ENCODE measurements at places on chromosomes 12 and 14.
A peak's percentile ranks its signal among the peaks of the same experiment; 100 is the strongest.

DNA sequence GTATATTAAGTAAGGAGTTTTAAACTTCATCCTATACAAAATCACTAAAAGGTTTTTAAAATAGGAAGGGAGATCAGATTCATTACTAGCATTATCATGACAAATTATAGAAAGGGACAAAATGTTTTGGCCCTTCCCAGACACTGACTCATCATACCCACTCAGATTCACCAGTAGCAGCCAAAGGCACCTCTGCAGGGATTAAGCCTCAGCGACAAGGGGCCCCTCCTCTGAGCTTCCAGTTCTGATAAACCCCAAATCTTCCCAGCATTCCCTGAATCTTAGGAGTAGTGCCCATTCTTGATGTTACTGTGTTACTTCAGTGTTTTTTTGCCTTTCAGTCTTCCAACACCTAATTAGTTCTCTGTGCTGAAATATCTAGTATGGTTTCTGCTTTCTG, 14.5 kb downstream of the KRAS start:
- no peak for DNase-seq

- DNase-seq, result no peak
Measured at GRCh38 chr12:81819991-81820633, 61.0 kb upstream of the PPFIA2 start.

DNA sequence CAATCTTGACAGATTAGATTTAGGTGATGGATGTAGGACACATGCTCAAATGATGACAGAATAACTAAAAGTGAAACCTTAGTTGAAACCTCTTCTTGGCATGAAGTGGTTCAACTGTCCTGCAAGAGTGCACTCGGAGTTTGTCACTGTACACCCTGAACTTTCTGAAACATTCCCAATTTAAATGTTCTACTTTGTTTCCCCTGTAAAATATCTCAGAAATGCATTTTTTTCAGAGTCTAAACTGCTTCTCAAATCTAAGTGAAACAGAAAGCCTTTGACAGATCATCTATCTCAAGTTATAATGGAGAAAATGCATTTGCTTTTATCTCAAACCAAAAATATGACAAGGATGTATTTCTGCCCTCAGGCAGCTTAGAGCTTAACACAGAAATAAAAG, 66.0 kb downstream of the BHLHE41 start:
- no peak for DNase-seq

DNA sequence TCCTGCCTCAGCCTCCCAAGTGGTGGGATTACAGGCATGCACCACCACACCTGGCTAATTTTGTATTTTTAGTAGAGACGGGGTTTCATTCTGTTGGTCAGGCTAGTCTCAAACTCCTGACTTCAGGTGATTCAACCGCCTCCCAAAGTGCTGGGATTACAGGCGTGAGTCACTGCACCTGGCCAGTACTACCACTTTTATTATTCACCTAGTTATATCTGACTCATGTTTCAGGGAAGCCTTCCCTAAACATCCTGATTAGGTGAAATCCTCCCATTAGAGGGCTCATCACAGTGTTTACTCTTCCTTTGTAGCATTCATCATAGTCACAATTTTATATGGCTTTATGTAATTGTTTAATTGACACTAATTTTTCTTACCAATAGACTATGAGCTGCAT, 295.3 kb upstream of the SOX5 start:
- no peak for DNase-seq

- peak; percentile 38 for DNase-seq
Measured at GRCh38 chr12:91983935-91984334, 161.7 kb downstream of the BTG1 start.

DNA sequence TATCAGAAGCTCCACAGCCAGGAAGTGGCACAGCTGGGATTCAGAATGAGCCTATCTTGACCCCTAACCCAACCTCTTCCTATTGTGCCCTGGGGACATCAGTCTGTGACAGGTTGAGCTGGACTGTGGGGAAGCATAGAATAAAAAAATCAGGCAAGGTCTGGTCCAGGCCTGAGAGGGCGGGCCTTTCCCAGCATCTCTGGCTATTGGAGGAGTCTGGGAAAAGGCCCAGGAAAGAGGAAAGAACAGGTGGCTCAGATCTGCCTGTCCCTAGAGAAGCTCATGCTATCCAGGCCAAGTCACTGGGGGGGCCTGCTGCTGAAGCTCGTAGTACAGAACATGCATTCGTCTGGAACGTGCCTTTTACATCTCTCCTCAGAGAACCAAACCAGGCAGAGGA, 100.5 kb downstream of the PPM1H start:
- DNase-seq, result no peak

DNA sequence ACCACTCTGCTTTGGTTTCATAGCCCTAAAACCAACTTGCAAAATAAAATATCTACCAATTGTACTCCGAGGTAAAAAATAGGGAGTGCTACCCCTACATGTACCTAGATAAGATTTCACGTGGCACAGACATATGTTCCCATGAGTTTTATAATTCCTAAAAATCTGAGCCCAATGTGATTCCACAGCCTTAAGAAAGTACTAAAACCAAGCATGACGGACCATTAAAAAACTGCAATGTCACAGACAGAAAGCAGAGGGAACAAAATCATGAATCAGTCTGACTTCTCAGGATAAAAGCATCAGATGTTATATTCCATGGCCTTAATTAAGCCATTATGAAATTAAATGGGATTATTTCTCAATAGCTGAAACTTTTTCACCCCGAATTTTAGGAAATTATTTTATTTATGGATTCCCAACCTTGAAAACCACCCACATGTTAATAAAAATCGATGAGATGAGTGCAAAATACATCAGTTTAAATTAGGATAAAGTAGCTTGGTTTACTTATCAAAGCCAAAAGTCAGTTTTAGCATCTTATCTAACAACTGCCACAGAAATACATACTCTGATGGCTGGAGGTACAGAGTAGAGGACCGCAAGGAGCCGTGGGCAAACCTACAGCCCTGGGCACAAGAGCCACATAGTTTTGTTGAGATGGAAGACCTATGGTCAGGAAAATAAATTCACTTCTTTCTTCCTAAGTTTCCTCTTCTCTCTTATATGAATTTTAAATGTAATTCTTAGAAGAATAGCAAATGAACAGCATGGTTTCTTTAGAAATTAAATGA, 4.5 kb downstream of the ITPR2 start:
- DNase-seq, result no peak

DNA sequence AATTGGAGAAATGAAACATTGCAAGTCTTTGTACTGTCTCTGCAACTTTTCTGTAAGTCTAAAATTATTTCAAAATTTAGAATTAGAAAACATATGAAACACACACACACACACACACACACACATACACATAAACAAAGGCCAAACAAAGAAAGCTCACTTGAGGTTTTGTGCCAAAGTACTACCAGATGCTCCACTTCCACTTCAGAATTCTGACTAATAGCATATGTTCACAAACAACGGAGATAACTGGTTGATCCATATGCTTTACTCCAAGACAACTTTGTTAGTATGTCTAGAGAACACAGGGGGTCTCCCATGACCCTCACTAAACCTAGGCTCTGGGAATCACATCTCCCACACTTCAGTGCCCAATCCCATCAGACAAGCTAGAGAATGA, 133.8 kb upstream of the CLEC14A start:
- DNase-seq, result no peak

DNA sequence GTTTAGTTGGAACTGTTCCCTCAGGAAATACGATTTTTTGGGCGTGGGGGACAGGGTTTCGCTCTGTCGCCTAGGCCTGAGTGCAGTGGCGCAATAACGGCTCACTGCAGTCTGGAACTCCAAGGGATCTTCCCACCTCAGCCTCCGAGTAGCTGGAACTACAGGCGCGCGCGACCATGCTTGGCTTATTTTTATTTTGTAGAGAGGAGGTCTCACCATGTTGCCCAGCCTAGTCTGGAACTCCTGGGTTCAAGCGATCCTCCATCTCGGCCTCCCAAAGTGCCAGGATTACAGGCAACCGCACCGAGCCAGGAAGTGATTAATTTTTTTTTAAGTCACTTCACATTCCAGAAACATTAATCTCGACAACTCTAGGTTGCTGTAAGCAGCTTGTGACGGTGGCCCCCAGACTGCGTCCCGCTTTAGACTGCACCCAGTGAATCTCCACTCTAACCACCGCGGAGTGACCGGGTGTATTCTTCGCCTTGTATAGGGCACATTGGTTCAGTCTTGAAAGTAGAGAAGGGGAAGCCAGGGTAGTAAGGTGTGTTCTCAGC, 830 bp upstream of the MIS18BP1 start:
- DNase-seq, result peak; percentile 17

DNA sequence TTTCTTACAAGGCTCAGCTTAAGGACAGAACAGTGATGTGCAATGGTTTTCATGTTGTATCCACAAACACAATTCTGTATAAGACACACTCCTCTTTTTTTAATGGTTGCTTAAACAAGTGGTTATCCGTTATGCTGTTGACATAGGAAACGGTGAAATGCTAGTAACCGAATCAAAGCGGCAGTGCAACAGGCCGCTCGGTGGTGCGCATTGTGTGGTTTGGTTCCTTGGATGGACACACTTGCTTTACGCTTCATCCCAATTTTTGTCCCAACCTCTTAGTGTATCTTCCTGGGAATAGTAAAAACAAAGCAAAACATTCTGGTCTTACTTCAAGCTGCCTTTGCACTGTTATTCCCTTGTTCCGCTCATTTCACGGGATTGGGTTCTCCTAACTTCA, 650 bp upstream of the PTGER2 start:
- DNase-seq, result peak; percentile 11

GRCh38 chr14:102363182-102363943, 622 bp downstream of the TECPR2 start:
- DNase-seq, result peak; percentile 47

DNA sequence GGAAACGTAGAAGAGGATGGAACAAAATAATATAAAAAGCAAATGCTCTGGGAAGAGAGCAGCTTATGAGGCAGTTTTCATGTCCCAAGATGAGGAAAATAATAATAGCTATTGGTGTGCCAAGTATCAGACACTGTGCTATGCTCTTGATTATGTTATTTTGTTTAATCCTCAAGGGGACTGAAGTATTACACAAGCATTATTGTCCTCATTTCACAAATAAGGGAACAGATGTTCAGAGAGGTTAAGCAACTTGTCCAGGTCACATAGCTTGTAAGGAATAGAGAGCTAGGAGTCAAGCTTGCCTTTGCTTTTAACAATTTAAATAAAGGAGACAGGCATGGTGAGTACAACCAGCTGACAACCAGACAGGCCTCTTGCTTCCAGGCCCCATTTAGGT, 26.9 kb upstream of the LTBP2 start:
- DNase-seq, result no peak

DNA sequence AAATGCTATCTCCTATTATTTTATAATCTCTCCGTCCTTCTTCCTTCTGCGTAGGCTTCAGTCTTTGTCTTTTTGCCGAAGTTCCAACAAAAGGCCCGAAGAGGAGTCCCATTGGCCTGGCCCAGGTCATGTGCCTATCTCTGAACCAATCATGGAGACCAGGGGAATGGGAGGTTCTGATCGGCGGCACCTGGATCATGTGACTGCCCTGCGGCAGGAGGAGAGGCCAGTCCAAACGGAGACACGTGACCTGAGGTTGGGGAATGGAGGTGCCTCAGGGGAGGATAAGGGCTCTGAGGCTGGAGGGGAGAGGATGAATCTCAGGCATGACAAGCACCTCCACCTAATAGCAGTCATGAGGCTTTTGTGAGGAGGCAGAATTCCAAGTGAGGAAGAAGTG, 86.0 kb downstream of the AACS start:
- DNase-seq, result peak; percentile 72

- peak; percentile 82 for DNase-seq
Measured at GRCh38 chr12:50842637-50843493, at the start of gene TMPRSS12. Gene TMPRSS12, plus strand, starts transcription at chr12:50842926. Its CDS starts 39 bp downstream, at chr12:50842965.

GRCh38 chr14:82854901-82855300, 1321.2 kb upstream of the SEL1L start:
- DNase-seq, result no peak

- no peak for DNase-seq
Measured at GRCh38 chr12:75813072-75813471, 218.5 kb downstream of the PHLDA1 start.

- peak; percentile 97 for DNase-seq
Measured at GRCh38 chr12:49367381-49368239, at the start of gene SPATS2. Gene SPATS2, plus strand, starts transcription at chr12:49367462. Its CDS starts 93,551 bp downstream, at chr12:49461013.

DNA sequence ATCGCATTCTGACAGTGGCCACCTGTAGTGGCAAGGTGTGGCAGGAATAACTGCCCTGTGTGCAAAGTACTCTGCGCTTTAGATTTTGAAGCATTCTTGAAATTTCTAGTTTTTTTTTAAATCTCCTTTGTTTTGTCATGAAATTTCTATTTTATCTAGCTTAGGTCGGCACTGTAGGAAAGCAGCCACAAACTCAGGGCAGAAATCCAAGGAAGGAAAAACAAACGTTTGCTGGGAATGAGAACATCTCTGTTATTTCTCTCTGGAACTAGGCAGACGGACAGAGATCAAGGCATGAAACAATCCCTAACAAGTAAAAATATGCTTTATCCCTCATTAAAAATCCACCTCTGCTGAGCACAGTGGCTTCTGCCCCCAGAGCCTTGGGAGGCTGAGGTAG, 1.3 kb upstream of the NR2C1 start:
- DNase-seq, result no peak

- peak; percentile 24 for DNase-seq
Measured at GRCh38 chr14:59422069-59422881, 42.9 kb downstream of the GPR135 start.

DNA sequence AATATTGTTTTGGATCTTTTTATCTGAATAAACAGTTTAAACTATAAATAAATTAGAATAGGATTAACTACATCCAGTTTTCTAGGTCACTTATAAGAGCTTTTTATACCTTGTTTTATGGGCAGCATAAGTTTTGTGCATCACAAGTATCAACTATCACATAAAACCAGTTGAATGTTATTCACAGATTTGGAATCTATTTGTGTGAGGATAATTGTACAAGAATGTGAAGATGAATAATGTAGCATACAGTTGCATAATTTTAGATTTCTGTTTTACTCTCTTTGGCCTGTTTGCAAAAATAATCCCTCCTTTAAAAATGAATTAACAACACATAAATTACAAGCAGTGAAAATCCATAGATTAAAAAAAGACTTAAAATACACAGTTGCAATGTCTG, 88.8 kb downstream of the SCFD1 start:
- no peak for DNase-seq

GRCh38 chr12:29132316-29132715, 16.8 kb upstream of the FAR2 start:
- DNase-seq, result no peak

GRCh38 chr12:124142395-124143035, 152.4 kb upstream of the RFLNA start:
- DNase-seq, result no peak

- DNase-seq, result no peak
Measured at GRCh38 chr14:35959835-35960234, 133.7 kb downstream of the BRMS1L start.

- DNase-seq, result no peak
Measured at GRCh38 chr14:77623201-77623600, 6.8 kb upstream of the SPTLC2 start.

- no peak for DNase-seq
Measured at GRCh38 chr12:96141216-96141912, 52.8 kb upstream of the ELK3 start.

- peak; percentile 78 for DNase-seq
Measured at GRCh38 chr14:51093371-51094281, 1.3 kb downstream of the TRIM9 start.

GRCh38 chr14:21987937-21988336, 314.3 kb upstream of the OR4E1 start:
- DNase-seq, result peak; percentile 92
